ENCODE measurements at places on chromosomes 1 and 21.

GRCh38 chr1:201104141-201104540 lies 8.1 kb downstream of the CACNA1S start:
- DNase-seq = no peak

- no peak for DNase-seq
Measured at GRCh38 chr1:192160196-192160595, 1.9 kb downstream of the RGS18 start.

GRCh38 chr1:33971913-33972312 lies 108.0 kb downstream of the HMGB4 start:
- no peak for DNase-seq

DNA sequence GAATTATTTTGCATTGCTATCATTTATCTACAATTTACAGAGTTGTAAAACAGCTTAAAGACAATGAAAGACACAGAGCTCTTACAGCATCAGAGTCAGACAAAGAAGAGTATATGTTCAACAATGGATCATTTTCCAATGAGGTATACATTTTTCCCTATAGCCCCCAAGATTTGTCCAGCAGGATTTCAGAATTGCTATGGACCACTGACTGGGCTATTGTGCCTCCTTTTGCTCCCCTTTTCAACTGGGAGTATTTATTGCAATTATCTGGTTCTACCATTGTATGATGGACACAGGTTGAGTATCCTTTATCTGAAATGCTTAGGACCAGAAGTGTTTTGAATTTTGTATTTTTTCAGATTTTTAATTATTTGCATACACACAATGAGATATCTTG lies 62.5 kb upstream of the DNAH14 start:
- DNase-seq = no peak
